ENCODE measurements at places on chromosomes 12 and 14.

DNA sequence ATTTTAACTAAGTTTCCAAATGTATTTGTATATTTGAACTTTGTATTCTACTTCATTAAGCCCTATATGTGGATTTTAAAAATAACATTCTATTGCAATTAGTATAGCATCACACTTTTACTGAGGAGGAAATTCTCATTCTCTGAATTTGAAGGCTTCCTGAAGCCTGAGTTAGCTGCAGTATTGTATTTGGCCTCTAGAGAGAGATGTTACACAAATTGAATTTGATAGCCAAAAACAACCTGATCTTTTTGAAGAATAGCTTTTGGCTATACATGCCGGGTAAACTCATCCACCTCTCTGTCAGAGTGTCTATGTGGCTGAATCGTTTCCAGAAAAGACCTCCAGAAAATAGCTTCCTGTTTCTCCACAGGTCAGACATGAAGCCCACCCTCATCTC is 316.5 kb upstream of the OR4E1 start:
- DNase-seq = no peak

GRCh38 chr12:96073346-96074330 is 38.3 kb upstream of the LTA4H start:
- no peak for DNase-seq

DNA sequence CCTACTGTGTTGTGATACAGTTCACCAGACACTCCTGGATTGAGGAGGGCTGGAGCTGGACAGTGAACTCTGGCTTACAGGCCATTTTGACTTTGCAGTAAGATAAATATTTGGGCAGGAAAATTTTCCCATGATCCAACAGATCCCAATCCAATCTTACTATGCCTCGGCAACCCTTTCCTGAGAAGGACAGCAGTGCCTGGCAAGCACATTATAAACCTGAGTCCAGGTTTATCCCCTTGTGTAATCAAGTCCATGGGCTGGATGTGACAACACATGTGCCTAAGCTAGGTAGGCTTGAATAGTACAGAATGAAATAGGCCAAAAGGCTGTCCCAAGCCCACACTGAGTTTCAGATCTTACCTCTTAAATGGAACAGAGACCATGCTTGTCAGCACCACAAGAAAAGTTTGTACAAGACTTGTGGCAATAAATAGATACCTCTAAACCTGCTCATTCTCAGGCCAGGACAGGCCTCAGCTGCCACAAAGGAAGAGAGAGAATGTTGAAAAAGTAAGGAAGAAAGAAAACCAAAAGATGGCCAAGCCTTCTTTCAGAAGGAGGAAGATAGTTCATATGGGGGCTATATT is 34.9 kb downstream of the CREBL2 start:
- DNase-seq = no peak

- no peak for DNase-seq
Measured at GRCh38 chr12:11397366-11397765, 2.0 kb upstream of the PRB2 start.

DNA sequence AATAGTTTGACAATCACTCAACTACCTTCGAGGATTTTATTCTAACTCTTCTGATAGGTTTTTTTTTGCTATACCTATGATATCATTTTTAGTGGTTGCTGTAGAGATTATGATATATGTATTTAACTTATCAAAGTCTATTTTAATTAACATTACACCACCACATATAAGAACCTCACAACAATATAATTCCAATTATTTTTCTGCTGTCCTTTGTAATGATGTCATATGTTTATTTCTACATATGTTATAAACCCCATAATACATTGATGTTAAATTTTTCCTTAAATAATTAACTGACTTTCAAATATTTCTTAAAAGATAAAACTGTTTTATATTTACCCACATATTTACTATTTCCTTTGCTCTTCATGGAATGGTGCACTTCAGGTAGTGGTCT is 103.4 kb upstream of the KITLG start:
- DNase-seq = no peak

DNA sequence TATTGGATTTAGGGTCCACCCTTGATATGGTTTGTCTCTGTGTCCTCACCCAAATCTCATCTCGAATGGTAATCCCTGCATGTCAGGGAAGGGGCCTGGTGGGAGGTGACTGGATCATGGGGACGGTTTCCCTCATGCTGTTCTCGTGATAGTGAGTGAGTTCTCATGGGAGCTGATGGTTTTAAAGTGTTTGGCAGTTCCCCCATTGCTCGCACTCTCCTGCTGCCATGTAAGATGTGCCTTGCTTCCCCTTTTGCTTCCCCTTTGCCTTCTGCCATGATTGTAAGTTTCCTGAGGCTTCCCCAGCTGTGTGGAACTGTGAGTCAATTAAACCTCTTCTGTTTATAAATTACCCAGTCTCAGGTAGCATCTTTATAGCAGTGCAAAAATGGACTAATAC is 118.3 kb downstream of the VRK1 start:
- DNase-seq = no peak

DNA sequence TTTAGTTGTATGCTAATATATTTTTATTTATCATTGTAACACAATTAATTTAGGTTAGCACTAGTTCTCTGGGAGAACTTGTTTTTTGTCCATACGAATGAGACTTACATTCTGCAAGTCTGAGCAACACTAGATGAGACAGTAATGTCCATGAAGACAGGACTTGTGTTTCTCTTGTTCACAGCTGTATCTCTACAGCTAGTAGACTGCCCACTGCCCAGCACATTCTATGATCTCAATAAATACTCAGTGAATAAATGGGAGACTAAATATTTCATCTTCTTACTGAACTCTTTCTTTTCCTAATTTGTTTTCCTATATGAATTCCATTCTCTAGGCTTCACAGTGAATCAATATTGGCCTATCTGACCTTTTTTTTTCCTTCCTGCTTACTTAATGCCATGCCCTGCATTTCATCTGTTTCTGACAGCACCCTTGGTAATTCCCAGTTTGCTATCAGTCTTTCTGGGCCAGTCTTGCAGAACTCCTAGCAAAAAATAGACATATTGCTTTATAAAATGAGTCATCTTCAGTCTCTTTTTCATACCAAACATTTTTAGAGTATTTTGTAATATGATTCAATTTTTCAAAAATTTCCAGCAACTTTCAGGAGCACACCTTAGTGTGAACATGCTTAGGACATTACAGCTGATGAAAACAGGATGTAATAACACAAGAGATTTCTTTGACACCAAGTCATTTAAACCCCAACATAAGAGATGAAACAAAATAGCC is 185.5 kb upstream of the ATP2B1 start:
- DNase-seq = no peak

GRCh38 chr12:96720363-96720705 is 186.7 kb upstream of the NEDD1 start:
- no peak for DNase-seq

GRCh38 chr12:4450551-4451112 is 5.0 kb upstream of the FGF6 start:
- DNase-seq = no peak

DNA sequence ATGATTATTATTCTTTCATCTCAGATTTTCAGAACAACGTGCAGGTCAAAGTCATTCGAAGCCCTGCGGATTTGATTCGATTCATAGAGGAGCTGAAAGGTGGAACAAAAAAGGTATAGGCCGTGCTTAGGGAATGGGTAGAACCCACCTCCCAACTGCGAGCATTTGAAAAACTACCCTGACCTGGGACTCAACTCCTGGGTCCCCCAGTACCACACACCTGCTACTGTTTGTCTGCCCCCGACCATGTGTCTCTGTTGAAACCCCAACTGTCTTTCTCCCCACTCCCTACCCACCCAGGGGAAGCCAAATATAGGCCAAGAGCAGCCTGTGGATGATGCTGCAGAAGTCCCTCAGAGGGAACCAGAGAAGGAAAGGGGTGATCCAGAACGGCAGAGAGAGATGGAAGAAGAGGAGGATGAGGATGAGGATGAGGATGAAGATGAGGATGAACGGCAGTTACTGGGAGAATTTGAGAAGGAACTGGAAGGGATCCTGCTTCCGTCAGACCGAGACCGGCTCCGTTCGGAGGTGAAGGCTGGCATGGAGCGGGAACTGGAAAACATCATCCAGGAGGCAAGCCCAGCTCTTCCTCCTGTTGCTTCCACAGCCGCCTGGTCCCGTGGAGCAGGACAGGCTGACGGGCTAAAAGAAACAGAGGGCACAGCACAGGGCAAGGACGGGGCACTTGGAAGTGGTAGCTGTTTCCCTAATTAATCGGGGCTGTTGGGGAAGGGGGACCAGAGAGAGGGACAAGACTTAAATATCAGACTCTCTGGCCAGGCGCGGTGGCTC is 20.5 kb downstream of the AGAP2 start:
- no peak for DNase-seq

DNA sequence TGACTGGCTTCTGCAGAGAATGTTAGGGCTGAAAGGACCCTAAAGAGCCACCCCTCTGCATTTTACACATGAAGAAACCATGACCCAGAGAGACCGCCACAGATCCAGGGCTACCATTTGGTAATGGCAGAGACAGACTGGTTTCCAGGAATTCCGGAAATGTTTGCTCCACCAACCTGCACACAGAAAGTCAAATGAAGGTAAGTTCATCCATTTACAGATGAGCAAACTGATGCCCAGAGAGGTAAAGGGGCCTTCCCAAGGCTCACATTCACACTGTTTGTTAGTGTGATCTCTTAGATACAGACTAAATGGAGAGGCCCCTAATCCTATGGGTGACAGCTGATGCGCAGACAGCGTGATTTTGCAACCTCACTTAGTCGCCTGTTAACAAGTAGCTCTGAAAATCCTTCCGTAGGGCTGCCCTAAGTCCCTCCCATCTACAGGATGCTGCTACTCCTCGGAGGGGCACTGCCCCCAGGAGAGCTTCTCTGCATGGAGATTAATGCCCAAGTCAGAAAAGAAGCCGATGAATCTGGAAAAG is 33.8 kb downstream of the ZFP36L1 start:
- no peak for DNase-seq

DNA sequence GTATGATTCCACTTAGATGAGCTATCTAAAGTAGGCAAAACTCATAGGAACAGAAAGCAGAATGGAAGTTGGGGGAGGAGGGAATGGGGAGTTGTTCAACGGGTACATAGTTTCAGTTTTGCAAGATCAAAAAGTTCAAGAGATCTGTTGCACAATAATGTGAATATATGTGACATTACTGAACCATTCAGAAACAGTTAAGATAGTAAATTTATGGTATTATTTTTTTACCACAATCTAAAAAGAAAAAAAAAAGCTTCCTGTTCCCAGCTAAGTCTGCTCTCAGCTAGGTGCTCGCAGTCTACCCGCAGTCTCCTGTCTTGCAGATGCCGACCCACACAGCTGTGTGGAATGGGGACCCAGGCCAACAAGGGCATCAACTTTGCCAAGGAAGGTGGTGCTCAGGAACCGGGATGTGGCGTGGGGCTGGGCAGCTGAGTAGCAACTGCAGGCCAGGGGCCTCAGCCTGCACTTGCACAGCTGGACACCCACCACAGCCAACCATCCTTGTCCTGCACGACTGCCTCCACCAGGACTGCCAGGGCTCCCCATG is 15.3 kb upstream of the ANO6 start:
- DNase-seq = no peak

GRCh38 chr12:19323805-19324204 is 115.5 kb upstream of the AEBP2 start:
- no peak for DNase-seq

- DNase-seq = no peak
Measured at GRCh38 chr12:70910666-70911065, 9.9 kb downstream of the PTPRR start.

- DNase-seq = no peak
Measured at GRCh38 chr14:50855558-50855957, 16.3 kb upstream of the ABHD12B start.

GRCh38 chr14:74503291-74503937 is 9.8 kb downstream of the ISCA2 start:
- no peak for DNase-seq

- DNase-seq = no peak
Measured at GRCh38 chr14:31320216-31320615, 100.1 kb downstream of the HEATR5A start.

- DNase-seq = peak; percentile 80
Measured at GRCh38 chr14:72608391-72609204, 285.3 kb downstream of the DPF3 start.

- DNase-seq = no peak
Measured at GRCh38 chr12:85057370-85057963, 21.3 kb downstream of the LRRIQ1 start.

GRCh38 chr12:132028111-132028510 is 78.4 kb downstream of the EP400 start:
- DNase-seq = no peak

DNA sequence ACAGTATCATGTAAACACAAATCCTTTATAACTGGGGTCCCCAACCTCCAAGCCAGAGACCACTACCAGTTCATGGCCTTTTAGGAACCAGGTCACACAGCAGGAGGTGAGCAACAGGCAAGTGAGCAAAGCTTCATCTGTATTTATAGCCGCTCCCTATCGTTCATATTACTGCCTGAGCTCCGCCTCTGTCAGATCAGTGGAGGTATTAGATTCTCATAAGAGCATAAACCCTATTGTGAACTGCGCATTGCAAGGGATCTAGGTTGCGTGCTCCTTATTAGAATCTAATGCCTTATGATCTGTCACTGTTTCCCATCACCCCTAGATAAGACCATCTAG is 49.9 kb downstream of the LRP6 start:
- no peak for DNase-seq

GRCh38 chr14:23028799-23029198 is 5.9 kb downstream of the PSMB5 start:
- DNase-seq = no peak

- DNase-seq = no peak
Measured at GRCh38 chr12:79698966-79699365, 8.2 kb upstream of the PAWR start.

- DNase-seq = no peak
Measured at GRCh38 chr12:89346741-89347324, 5.5 kb downstream of the DUSP6 start.

GRCh38 chr14:100577321-100577985 is 9.8 kb downstream of the BEGAIN start:
- no peak for DNase-seq

DNA sequence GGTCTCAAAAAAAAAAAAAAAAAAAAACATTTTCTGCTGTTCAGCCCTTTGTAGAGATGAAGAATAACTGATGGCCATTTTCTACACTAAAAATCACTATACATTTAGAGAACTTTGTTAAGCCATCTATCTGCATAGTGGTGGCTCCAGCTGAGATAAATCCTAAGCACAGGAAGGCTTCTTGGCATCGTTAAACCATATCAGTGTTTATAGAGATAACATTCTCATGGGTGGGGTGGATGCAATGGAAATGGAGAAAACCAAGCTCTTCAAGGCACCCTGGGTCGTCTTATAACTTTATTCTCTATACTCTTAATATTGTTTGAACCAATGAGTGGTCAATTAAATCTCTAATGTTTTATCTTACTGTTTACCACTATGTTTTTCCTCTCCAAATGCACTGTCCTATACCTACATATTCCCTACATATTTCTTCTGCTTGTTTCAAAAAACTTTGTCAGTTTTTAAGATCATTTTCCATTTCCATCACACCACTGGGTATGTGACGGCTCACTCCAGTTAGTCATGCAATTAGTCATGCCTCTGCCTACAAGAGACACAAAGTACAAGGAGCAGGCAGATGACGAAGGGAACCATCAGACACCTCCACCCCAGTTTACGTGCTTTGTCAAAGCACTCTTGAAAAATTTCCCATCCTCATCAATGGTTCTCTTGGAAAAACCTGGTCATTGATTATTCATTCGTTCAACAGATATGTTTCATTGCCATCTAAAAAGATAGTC is 119.3 kb upstream of the OVCH1 start:
- DNase-seq = peak; percentile 38

GRCh38 chr12:33476058-33476457 is 36.4 kb upstream of the SYT10 start:
- DNase-seq = no peak

- no peak for DNase-seq
Measured at GRCh38 chr14:57988445-57988844, 122.6 kb upstream of the SLC35F4 start.

- DNase-seq = no peak
Measured at GRCh38 chr12:15774819-15775218, 14.4 kb downstream of the EPS8 start.

Data from keratinocyte (primary cell).